ENCODE measurements at places on chromosomes 12 and 14.
A peak's percentile ranks its signal among the peaks of the same experiment; 100 is the strongest.

- no peak for DNase-seq
Observed at GRCh38 chr14:56461276-56462275, 118.0 kb upstream of the TMEM260 start.

DNA sequence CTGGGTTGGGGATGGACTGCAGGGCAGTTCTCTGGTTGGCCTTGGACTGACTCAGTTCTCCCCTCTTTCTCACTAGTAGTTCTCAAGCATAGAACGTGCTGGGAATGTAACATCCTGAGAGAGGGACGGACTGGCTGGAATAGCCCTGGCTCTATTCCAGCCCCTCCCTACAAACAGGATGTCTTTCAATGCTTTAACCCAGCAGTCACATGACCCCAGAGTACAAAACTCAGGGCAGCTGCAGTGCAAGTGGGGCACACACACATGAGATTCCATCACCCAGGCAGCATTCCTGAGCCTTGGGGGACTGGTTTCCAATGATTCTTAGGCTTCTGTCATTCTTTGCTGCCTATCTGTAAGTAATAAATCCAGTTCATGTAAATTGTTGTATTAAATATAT, 1.6 kb upstream of the ACOT6 start:
- no peak for DNase-seq

DNA sequence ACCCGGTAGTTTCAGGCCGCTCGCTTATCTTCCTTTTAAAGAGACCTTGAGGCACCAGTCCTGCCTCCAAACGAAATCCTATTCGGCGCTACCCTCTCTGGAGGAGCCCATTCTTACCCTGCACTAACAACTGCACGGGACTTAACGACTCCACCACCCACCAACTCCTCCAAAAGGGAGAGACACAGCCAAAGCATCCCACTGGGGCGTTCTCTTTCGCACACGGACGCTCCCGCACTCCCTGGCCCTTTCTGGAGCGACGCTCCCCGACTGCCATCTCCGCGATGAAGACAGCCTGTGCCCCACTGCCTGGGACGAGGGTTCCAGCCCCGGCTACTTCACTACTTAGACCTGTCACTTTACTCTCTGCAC, 650 bp downstream of the GALC start:
- no peak for DNase-seq

DNA sequence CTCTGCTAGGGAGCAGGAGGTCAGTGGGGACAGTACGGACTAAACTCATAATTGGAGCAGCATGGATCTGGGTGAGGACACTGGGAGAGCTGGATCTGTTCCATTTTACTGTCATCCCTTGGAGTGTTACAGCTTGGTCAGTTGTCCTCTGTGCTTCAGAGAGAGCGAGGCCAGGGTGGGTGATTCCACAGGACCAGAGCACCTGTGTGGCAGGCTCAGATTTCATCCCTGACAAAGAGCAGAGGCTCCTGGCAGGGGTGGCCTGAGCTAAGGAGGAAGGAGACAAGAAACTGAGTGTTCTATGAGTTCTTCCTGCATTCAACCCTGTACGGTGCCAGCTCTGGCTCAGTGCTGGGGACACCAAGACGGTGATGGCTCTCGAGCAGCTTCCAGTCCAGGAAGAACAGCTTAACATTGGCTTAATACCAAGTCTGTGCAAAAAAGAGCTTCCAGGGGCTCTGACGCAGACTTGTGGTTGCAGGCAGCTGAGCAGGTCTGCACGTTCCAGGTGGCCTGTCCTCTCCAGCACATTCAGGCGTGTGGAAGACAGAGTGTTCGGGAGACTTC, 8.4 kb upstream of the PGF start:
- DNase-seq, result no peak

GRCh38 chr12:110932046-110932445, 11.7 kb upstream of the MYL2 start:
- DNase-seq, result no peak

GRCh38 chr14:51960866-51961265, 28.5 kb upstream of the RTRAF start:
- no peak for DNase-seq

DNA sequence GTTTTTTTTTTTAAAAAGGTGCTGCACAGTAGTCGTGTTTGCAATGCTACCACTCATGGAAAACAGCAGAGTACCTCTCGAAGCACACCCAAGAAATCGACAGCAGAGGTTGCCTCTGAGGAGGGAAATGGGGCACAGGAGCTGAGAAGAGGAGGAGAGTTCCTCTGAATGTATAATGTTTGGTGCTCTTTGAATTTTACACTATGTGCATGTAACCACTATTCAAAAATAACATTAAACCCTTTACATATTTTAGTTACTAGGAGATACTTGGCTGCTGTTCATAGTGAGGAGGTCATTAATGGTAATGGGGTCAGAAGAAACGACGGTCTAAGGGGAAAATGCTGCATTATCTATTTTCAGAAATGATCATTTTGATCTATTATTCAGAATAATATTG, 129.4 kb upstream of the CLEC14A start:
- DNase-seq, result no peak

DNA sequence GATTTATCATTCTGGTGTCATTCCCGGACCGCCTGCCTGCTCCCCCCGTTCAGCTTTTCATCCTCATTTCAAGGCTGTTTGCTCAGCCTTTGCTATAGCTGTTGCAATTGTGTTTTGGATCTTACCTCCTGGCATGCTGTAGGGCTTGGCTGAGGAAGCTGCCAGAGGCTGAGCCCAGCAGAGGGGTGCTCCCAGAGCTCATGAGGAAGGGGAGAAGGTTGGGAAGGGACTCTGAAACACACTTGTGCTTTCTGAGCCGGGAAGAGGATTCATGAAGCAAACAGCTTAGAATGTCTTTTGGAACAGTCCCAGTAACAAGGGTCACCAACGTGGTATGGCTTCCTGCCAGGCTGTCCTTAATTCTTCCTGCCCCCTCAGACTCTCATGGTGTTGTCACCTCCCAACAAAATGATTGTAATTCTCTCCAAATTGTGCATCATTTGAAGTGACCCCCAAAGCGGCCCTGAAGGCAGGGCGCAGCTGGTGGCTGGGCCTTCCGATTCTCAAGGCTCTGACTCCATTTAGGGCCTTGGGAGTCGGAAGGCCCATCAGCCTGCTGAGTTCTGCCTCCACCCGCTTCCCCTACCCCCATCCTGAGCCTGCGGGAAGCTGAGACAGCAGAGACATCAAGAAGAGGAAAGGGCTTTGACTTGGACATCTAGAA, 111.9 kb upstream of the ARHGAP5 start:
- no peak for DNase-seq

DNA sequence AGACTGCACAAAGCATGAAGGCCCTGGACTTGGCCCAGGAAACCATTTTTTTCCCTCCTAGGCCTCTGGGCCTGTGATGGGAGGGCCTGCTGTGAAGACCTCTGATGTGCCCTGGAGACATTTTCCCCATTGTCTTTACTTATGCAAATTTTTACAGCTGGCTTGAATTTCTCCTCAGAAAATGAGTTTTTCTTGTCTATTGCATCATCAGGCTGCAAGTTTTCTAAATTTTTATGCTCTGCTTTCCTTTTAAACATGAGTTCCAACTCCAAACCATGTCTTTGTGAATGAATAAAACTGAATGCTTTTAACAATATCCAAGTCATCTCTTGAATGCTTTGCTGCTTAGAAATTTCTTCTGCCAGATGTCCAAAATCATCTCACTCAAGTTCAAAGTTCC, 43.7 kb upstream of the TRHDE start:
- DNase-seq, result no peak

- peak; percentile 85 for DNase-seq
Observed at GRCh38 chr12:57893431-57894353, 47.2 kb upstream of the CTDSP2 start.

DNA sequence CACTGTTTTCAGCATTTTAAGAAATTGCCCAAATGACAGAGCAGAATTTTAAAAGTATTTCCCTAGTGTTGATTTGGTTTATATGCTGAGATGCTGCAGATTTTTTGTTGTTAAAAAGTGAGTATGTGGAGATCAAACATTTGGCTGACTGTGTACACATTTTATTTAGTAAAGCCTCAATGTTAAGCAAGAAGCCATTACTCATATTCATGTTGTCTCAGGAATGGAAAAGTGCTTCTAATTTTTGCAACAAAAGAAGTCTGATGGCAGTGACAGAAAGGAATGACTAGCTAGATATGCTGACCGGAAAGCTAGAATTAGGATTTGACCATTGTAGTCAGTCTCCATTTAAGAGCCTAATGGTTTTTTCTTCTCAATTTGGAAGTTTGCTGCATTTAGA, 22.5 kb downstream of the SLC38A6 start:
- no peak for DNase-seq

GRCh38 chr14:55832122-55832911, 252.3 kb downstream of the KTN1 start:
- no peak for DNase-seq

GRCh38 chr14:37417833-37418232, 177.2 kb downstream of the FOXA1 start:
- no peak for DNase-seq

DNA sequence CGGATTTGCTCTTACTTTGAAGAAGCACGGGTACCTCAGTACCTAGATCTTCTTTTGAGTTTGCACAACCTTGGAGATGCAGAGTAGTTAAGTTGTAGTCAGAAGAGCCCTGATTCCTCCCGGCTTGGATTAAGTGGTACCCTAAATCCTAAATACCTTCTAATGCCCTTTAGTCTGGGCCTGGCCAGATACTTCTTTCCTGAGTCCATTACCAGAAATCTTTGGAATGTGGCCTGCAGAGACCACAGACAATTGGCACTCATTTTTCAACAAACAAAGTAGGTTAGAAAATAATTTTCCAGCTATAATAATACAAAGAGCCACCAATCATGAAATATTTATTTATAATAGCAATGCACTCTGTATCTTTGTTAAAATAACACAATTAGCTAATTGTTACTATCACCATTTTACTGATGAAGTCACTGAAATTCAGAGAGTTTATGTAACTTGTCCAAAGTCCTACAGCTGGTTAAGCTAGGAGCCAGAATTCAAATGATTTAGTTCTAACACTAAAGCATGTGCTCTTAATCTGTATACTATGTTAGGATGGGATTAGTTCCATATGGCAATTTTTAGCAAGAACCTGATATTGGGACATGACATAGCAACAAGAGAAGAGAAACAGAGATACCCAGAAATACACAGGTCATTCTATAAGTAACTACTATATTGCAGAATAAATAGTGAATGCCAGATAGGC, 132.1 kb upstream of the PDZRN4 start:
- no peak for DNase-seq

GRCh38 chr12:65891219-65891618, 66.9 kb downstream of the HMGA2 start:
- DNase-seq, result no peak

GRCh38 chr14:70086685-70087379, 101.9 kb downstream of the SLC8A3 start:
- peak; percentile 13 for DNase-seq

DNA sequence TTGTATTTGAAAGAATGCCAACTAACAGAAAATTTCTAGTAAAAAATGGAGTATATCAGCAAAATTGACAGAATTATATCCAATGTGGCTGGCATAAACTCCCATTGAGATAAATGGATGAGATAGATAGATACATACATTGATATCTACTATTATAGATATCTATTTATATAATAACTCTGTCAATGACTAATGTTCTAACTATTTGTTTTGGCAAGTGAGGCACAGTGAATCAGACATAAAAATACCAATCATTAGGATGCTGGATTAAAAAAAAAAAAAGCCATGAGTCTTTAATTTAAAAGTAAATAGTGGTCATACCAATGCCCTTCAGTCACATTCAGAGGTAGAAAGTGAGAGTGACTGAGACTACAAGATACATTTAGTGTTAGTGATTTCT, 33.7 kb upstream of the GLIPR1 start:
- no peak for DNase-seq

DNA sequence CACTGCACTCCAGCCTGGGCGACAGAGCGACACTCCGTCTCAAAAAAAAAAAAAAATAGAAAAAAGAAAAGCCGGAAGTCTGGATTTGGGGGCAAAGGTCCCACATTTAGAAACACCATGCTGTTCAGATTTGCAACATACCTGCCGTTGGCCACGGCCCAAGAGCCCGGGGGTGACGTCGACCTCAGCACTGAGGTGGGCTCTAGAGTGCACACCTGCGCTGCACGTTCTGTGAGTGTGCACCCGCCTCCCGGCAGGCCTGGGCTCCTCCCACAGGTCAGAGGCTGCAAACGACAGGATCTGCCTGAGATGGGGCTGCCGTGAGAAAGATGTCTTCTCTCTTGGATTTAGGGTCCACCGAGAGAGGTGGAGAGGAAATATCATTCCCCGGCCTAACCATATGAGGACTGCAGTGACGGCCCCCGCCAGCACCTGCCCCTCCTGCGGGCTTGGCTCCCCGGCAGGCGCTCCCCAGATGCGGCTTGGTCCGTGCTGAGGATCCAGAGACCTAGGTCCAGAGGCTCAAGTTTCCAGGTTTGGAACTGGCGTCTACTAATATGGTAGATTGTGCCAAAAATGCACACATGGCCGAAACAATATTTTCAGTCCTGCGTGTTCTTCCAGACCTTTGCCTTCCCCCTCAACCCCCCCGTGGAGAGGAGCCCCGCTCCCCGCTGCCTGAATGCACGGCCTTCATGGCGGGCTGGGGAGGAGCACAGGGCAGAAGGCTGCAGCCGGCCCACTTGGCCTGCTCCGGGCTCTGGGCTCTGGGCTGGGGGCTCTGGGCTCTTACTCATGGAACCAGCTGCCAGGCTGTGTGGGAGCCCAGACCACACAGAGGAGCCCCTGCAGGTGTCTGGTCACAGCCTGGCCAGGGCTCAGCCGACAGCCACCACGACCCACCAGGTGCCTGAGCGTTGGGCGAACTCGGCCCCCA, 58.8 kb upstream of the FBRSL1 start:
- no peak for DNase-seq

DNA sequence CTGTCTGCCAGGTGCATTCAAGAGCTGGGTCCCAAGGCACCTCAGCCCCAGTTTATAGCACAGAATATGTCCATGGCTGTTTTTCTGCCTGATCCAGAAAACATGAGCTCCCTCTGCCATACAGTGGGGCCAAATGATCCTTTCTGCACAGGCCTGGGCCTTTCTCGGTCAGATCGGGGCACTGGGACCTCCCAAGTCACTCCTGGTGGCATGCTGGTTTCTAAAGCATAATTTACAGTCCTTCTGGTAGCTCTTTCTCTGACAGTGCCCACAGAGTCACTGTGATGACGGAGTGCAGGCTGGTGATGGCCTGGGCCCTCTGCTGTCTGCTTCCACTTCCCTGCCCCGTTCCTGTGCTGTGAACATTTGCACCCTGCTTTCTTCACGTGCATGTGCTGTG, 99.2 kb downstream of the ADGRD1 start:
- no peak for DNase-seq

DNA sequence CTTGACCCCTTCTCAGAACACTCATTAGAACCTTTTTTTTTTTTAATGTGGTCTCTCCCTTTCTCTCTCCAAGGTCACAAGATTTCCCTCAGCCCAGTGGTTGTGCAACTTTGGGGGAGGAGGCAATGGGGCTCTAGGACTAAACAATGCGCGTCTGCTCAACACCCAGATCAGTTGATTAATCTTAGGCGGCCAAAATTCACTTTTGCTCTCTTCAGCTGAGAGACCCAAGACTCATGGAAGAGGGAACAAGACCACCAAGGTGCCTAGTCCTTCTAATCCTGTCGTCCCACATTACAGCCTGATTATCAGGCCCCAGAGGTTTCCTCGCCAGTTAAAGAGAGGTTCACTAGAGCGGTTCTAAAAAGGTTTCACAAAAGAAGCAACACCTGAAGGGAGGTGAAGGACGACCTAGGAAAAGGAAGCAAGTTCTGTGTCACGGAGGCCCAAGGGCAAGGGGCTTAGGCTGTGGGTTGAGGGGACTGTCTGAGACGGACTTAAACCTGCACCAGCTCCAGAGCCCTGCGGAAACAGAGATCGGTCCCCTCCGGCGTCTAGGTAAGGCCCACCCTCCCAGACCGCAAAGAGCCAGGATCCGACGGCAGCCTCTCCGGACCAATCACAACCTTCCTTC, 824 bp upstream of the TARBP2 start:
- DNase-seq, result peak; percentile 67

Data from anterior cingulate cortex (tissue), 58 donors.